ENCODE measurements at places on chromosomes 2 and 18. TPM values are rescaled to one million over a fixed set of nuclear protein-coding genes. Genes with fewer than 3 reads are reported as not detected.

The PAX8 gene
- total RNA-seq: 118 TPM

The RAX gene
- not detected for total RNA-seq

The RGPD3 gene
- 0.13 TPM for total RNA-seq

The NEU2 gene
- total RNA-seq: not detected

The PHOSPHO2 gene
- total RNA-seq: 3.6 TPM

The CCDC148 gene
- total RNA-seq: 0.38 TPM

All from mesangial cell (primary cell).